GM23338 (cell line): ENCODE measurements at places on chromosomes 3 and 15.

- no peak for DNase-seq
Observed at GRCh38 chr3:124419303-124419702, 310.9 kb upstream of the UMPS start.

DNA sequence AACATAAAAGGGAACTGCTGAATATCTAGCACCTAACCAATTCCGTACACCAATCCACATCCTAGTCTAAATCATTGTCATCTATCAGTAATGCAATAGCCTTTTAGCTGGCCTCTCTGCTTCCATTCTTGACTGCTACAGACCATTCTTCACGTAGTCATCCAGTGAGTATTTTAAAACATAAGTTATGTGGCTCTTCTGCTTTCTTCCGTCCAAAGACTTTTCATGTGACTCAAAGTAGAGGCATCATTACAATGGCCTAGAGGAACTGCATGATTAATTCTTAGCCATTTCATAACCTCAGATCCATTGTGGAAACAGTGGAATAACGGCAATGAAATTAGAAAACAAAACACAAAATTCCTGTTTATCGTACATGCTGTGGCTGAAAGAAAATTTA is 88.9 kb upstream of the CBLB start:
- DNase-seq: no peak

- DNase-seq: no peak
Observed at GRCh38 chr3:189944285-189945145, 176.2 kb downstream of the P3H2 start.

DNA sequence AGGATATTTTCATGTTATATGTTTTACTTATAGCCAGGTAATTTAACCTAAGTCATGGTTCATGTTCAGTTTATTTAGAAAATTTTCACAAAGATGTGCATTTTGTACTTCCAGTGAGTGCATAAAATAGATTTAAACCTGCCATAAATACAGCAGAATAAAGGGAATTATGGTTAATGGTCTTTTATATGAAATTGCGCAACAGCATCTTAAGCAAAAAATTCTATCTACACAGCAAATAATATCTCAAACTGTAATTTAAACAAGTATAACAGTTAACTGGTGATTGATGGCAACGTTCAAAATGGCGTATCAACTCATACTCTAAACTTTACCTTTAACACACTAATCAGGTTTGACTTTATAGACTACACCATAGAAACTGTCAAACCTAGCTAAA is 97.6 kb downstream of the ROBO1 start:
- DNase-seq: no peak

- DNase-seq: peak; percentile 81
Observed at GRCh38 chr15:85689729-85690128, 105.0 kb downstream of the KLHL25 start.

DNA sequence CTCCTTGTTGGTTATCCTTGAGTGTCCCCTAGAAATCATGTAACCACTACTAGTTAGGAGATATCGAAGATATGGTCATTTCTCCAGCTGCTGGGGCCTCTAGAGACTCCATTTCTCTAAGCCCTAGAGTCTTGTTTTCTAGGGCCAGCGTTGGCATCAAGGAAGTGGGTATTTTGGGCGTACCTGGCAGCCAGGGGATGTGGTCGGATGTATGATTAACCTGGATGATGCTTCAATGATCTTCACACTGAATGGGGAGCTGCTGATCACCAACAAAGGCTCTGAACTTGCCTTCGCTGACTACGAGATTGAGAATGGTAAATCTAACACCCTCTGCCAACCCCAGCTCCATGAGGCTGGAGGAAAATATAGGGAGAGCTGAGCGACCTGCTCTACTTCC is 325.5 kb downstream of the RYR3 start:
- no peak for DNase-seq

DNA sequence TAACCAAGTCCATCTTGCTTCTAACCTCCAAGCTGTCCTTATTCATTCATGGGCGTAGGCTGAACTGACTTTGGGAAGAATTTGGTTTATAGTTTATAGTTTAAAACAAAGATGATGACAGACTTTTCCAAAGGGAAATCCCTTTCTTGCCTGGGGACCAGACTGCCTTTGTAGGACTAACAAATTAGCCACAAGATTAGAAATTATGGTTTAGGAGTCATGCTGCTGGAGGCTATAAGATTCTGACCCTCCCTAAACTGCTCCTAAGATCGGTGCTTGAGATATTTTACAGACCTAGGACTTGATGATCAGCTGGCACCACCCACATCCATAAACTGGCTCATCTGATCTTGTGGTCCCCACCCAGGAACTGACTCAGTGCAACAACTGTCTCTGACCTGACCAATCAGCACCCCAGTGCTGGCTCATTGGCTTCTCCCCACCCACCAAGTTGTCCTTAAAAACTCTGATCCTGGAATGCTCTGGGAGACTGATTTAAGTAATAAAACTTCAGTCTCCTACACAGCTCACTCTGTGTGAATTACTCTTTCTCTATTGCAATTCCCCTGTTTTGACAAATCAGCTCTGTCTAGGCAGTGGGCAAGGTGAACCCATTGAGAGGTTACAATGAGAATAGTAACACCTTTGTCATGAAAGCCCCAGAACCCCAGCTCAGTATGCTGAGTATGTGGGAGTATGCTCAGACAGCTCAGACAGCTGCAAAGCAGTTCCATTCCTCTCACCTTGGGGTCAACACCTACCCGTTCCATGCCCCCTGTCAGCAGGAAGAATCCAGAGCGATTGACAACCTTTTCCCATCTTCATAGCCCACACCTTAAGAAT is 51.6 kb upstream of the C15orf39 start:
- DNase-seq: no peak

- no peak for DNase-seq
Observed at GRCh38 chr15:85116066-85116465, 134.4 kb downstream of the PDE8A start.

GRCh38 chr15:50891159-50891558 is 17.3 kb upstream of the AP4E1 start:
- no peak for DNase-seq

DNA sequence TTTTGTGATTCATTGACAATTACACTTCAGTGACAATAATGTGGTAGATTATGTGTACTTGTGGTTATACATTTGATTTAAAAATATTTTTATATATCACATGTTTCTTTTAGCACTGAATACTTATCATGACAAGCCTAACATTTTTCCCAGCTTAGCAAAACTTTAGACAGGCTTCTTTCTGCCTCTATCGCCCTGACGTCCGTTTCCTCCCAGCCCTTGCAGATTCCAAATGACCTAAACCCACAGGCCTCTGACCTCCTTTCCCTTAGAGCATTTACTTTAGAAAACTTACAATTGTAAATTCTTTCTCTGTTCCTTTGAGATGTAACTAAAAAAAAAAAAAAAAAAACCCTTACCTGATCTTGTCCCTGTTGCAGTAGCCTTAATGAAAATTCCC is 326.1 kb downstream of the UNC13C start:
- DNase-seq: no peak

GRCh38 chr3:124125315-124125714 is 133.4 kb upstream of the ROPN1 start:
- DNase-seq: no peak

DNA sequence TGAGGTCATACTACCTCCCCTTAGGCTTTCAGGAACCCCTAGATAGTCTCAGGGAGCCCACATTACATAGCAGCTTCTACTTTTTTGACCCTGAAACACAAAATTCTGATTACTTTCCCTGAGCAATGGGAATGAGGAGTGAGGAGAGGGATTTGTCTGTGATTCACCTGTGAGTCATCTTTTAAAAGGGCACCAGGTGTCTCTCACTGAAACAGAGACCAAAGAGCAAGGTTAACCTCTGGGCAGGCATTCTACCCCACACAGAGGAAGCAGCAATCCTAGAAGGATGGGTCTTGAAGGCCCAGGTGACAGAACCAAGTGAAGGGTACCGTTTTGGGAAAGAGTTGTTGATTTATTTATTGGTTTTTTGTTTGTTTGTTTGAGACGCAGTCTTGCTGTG is 31.1 kb upstream of the UBE2E2 start:
- DNase-seq: no peak

GRCh38 chr3:167653760-167654159 is at the start of gene WDR49:
Gene WDR49, minus strand, starts transcription at chr3:167653942. Its CDS starts 517 bp downstream, at chr3:167653425.
- peak; percentile 93 for DNase-seq

DNA sequence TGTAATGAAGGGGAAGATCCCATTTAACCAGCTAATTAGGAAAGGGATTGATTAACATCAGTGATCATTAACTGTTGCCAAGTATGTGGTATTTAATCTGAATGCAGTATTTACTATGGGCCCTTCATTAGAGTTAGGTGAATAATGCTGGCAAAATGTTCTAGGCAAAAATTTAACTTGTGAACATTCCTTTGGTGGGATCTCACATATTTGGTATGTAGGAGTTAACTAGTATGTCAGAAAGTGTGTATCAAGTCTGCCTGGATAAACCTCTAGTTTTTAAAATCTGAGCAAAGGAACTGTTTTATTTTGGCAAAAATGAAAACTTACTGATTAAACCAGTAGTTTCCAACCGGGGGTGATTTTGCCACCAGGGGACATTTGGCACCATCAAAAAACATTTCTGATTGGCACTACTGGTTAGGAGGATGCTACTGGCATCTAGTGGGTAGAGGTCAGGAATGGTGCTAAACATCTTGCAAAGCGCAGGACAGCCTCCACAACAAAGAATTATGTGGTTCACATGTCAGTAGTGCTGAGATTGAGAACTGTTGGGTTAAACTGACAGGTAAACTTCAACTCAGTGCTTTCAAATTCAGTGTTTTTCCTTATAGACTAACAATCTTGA is 22.5 kb downstream of the LRTM1 start:
- DNase-seq: no peak

DNA sequence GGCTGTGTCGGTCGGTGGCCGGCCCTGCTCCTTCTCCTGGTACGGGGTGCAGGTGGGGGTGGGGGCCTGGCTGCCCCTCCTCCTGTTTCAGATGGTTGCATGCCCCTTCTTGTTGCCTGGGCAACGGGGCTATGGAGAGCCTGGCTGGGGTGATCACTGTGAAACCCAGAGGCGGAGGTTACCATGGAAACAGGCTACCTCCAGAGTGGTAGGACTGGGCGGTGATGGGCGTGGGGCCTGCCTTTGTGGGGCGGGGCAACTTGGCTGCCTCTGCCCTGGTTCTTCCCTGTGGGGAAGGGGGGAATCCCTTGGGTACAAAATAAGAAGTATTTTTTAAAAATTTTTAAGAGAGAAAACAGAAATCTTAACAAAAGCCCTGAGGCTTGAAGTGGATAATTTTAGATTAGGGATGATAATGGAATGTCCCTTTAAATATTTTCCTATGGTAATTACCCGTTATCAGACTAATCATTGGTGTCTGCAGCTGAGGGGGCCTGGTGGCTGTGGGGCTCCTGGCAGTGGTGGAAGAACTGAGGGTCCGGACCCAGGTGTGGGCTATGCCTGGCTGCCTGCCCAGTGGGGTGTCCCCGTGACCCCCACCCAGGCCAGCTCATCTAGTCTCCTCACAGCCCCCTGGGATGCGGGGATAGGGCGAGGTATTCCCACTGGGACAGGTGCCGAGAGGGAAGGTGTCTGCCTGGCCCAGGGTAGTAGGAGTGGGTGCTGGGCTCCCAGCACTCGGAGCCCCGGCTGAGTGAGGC is 32.5 kb downstream of the PLXNA1 start:
- peak; percentile 31 for DNase-seq

DNA sequence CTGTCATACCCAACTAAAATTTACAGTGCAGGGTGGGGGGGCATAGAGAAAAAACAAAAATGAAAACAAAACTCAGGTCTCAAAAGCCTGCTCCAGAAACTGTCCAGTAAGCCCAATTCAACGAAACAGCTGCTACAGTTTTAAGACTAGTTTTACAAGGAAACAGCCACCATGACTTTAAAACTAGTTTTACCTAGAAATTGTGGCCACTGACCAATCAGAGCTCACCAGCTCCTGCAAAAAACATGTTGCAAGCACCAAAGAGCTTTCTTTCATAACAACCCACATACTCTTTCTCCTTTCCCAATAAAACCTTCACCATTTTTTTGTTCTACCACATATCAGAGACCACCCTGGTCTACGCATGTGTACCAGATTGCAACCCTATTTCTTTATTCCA is 7.3 kb upstream of the CFAP91 start:
- DNase-seq: peak; percentile 47

DNA sequence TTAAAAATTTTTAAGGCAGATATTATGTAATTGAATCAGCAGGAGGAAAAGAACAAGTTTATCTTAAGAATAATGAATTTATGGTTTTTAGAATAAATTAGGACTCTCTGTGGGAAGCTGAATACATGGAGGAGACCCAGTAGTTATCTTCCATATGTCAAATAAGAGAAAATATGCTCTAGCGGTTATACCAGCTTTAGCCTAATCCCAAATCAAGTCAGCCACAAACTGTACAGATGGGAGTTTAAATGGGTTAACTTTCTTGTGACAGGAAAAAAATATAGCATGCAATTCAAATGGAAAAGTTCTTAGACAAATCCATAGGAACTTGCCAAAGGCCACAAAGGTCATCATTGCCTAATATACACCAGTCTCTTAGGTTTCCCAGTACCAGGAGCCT is 84.3 kb downstream of the TTBK2 start:
- DNase-seq: no peak

- peak; percentile 22 for DNase-seq
Observed at GRCh38 chr3:64083575-64083974, 60.3 kb upstream of the PSMD6 start.

- no peak for DNase-seq
Observed at GRCh38 chr3:156576651-156577348, 21.9 kb upstream of the SSR3 start.

GRCh38 chr15:62832231-62832630 is 210.3 kb upstream of the TPM1 start:
- DNase-seq: no peak

DNA sequence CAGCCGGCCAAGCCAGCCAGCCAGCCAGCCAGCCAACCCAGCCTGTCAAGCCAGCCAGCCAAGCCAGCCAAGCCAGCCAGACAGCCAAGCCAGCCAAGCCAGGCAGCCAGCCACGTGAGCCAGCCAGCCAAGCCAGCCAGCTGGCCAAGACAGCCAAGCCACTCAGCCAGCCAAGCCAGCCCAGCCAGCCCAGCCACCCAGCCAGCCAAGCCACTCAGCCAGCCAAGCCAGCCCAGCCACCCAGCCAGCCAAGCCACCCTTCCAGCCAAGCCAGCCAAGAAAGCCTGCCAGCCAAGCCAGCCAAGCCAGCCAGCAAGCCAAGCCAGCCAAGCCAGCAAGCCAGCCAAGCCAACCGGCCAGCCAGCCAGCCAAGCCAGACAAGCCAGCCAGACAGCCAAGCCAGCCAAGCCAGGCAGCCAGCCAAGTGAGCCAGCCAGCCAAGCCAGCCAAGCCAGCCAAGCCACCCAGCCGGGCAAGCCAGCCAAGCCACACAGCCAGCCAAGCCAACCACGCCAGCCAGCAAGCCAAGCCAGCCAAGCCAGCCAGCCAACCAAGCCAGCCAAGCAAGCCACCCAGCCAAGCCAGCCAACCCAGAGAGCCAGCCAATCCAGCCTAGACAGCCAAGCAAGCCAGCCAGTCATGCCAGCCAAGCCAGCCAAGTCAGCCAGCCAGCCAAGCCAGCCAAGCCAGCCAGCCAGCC is 199.5 kb downstream of the GOLGA6L6 start:
- no peak for DNase-seq

DNA sequence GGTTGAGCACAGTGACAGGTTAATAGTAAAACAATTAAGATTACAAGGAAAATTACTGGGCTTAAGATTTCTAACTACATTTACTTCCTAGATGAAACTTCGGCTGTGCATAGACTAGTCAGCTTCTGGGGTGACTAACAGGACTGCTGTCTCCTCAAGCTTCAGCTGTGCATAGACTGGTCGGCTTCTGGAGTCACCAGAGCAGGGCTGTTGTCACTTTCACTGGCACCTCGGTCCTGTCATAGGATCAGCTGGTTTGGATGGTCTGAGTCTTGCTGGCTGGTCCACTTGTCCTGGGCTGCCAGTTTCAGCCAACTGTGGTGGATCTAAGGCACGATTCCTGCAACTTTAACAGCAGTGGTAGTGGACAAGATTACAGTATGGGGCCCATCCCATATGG is 23.9 kb upstream of the ACAD9 start:
- DNase-seq: no peak
